AG10803 (cell line): ENCODE measurements at places on chromosomes 3 and 15.

DNA sequence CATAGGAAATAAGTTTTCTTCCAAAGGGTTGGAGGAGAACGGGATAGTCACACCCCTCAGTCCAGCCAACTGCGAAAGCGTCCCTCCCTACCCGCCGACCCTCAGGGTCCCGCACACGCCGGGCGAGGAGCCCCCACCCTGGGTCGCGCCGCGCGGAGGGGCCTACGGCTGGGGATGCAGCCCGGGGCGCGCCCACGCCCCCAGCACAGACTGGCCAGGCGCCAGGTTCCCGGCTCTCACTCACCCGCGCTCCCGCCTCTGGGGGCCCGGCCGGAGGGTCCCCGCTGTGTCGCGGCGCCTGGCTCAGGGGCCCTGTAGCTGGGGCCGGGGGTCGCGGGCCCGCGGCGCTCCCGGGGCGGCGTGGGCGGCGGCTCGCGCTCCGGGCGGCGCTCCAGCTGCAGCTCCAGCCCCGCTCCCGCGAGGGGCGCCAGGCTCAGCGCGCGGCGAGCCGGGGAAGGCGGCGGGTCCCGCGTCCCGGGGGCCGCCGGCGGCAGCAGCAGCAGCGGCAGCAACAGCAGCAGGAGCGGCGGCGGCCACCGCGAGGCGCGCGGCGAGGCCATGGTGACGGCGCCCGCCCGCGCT, 375 bp downstream of the HEG1 start:
- DNase-seq, result no peak

DNA sequence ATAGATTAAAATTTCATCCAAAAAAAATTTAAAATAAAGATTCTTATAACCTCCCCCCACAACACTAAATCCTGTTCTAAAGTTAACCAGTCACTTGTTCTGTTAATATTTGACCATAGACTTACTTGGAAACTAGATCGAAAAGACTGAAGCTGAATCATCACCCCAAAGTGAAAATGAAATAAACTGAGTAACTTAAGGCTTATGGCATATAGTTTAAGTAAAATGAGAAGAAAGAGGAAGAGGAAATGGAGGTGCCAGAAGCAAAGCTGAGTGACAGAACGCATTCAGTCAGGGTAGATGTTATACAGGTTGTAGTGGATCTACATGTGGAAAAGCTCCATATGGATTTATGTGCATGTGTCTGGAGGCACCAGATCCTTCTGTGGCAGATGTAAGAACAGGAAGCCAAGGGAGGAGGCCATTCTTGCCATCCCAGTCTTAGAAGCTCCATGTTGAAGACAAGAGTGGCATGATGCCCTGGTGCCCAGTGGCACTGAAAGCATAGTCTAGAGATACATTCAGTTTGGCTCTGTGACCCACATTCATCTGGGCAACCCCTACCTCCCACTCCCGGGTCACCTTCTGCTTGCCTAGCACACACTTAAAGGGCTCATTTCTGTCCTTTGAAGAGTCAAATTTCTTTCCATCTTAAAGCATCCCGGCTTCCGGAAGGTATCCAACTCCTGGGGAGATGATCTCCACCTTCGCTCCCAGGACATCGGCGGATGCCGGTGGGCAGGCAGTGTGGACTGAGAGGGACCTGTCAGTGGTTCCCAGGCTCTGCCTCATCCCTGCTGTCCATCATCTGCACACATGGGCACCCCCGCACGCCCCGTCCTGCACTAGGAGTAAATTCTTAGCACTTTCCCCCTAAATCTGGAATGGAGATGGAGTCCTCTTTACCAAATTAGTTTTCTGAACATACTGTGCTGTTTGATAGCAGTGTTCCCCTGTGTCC, 90.8 kb downstream of the NEO1 start:
- DNase-seq, result no peak

GRCh38 chr3:197424266-197424665, 125.9 kb upstream of the DLG1 start:
- DNase-seq, result no peak

GRCh38 chr3:185242642-185243041, 11.2 kb downstream of the EHHADH start:
- no peak for DNase-seq

- DNase-seq, result peak; percentile 54
Observed at GRCh38 chr15:55218056-55218455, 21.3 kb upstream of the RSL24D1 start.

DNA sequence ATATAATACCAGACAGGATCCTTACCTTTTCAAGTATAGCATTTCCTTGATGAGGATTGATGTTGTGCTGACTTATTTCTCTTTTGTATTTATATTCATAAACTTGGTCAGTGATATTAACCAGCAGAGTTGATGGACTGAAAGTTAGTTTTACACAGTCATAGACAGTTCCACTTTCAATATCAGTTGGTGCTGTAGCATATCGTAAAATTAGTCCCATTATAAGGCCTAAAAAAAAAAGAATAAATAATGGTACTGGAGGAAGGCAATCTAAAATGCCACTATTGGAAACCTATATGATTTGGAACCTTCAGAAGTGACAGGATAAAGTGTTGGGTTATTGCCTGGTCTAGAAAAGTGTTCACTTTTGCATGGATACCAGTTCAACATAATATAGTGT, 16.3 kb downstream of the SLC9A9 start:
- DNase-seq, result no peak

DNA sequence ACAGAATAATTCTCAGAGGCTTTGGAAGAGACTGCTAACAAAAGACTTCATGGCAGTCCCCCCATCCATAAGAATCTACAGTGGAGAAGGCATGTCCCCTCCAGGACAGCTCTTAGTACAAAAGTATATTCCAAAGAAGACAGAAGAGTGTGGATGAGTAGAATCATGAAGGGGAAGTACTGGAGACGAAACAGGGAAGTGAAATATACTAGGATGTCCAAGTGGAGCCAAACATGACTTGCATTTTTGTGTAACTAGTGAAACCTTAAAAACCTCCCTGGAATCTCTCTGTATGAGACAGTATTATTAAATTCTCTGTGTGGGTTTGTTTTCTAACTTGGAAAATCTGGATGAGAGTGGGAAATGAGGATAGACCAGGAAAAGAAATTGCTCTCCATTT, 312.4 kb downstream of the RSL24D1 start:
- no peak for DNase-seq
